ENCODE measurements at places on chromosomes 1 and 21.

GRCh38 chr1:50620680-50621329 is 197.6 kb upstream of the DMRTA2 start:
- DNase-seq = no peak

DNA sequence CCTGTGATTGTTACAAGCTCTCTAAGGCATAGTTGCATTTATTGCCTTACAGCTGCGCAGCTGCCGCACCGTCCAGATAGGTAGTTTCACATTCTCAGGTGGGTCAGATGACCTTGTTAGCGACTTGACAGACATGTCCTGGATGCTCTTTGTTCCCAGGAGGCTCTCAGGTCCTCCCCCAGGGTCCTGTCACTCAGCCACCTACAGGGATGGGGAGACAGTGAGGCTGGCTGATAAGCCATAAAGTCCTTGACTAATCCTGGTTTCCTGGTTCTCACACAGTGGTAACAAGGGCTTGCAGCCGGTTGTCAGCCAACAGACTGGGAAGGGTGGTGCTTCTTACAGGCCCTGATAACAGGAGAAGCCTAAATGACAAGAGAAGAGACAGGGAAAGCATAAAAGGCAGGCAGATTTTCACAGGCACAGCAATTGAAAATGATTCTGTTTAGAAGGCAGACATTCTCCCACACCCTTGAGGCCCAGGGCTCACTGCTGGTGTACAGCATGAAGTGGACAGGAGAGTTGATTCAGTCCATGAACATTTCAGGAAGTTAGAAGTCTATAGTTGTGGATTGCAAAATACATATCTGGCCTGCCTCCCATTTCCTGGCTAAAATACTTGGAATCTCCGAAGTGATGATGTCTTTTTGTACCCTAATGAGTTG is 2.9 kb downstream of the ARF1 start:
- no peak for DNase-seq

DNA sequence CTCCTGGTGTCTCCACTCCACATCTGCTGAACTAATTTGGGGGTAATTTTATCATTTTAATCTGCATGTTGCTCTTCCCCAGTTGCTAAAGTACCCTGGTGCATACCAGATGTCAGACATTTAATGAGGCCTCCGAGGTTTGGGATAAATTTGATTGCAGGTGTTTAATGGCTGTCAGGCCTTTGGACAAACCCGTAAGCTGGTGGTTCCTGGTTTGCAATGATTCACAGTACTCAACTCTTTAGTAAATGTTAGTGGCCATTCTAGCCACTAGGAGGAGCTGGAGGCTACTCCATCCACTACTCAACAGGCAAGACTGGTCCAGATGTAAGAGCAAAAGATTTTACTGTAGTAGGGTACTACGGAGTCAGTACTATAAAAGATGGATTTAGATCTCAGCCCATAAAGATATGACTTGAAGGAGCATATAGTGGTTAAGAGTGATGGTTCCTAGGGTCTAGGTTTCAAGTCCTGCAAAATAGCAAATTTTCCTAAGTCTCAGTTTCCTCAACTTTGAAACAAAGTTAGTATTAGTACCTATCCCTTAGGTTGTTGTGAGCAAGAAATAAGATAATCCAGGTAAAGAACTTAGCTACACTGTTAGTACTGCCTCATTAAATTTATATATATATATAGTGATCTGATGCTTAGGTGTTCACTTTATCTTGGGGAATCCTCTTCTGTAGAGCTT is 132.8 kb downstream of the SNX7 start:
- DNase-seq = peak; percentile 16

GRCh38 chr1:47684518-47684917 is 246.7 kb downstream of the FOXD2 start:
- no peak for DNase-seq

GRCh38 chr1:12359359-12360133 is 129.7 kb downstream of the VPS13D start:
- no peak for DNase-seq

GRCh38 chr1:15577691-15578090 is 7.2 kb downstream of the AGMAT start:
- DNase-seq = no peak

DNA sequence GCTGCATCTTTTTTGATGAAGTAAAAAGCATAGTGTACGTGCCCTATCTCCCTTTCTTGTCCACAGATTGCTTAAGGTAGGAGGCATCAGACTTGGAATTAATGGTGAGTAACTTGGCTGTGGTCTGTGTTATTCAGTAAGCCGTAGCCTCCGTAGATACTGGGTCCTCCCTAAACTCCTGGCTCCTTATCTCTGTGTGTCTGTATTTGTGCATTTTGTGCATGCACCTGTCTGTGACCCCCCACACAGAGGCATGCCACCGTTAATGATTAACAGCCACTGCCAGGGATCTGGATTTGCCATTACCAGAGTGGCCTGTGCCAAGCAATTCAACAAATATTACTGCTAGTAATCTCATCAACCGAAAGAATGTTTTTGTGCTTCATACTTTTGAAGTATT is 31.9 kb downstream of the MAP3K21 start:
- DNase-seq = no peak

DNA sequence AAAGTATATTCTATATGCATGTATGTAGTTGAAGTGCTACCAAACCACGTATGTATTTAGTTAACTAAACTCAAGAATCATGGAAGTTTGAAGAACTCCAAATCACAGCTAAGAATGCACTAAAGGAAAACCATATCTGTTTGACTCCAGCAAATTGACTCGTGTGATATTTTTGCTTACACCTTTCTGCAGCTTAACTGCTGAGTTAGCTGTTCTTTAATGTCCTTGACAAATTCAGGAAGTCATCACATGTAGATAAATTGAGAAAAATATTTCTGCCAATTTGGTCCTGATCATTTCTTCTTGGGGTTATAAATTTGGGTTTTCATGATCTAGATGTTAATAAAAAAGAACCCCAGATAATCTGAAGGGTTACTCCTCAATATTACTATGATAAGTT is 83.0 kb downstream of the NFIA start:
- DNase-seq = no peak

- DNase-seq = no peak
These were observed 182.5 kb upstream of the SGIP1 start for GRCh38 chr1:66351478-66351877.

DNA sequence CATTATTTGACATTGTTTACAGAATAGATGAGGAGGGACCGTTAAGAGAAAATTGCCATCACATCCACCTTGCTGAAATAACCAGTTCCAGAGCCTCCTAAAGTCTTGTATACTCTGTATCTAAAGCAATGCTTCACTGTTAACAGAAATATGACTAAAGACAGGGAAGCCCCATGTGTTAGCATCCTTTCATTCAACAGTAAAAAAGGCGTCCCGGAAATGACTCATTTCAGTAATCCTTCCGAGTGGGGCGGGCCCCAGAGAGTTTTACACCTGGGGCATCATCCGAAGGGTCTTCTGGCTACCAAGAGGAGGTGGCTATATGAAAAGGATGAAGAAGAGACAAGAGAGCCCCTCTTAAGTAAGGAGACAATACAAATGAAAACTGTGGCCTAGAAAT is 227.2 kb downstream of the SLC45A1 start:
- no peak for DNase-seq

- DNase-seq = no peak
These were observed 652.5 kb downstream of the KIF26B start for GRCh38 chr1:245807306-245807705.

GRCh38 chr1:165508291-165508690 is 35.5 kb upstream of the LRRC52 start:
- no peak for DNase-seq

GRCh38 chr21:14533499-14534428 is 12.4 kb downstream of the SAMSN1 start:
- no peak for DNase-seq

DNA sequence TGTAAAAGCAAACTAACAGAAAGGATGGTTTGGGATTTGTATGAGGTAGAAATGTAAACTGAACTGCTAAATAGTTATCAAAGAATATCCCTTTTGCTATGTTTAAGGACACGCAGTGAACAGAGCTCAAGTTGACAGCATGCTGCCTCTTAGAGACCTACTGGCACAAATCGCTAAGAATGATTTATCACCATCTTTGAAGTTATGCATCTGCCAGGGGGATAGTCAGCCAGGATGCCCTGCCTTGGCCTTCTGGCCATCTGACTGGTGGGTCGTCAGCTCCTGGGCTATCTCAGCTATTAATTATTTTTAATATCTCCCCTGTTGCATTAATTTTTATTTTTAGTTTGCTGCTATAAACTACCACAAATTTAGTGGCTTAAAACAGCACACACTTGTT is 334.8 kb upstream of the KAZN start:
- no peak for DNase-seq

- DNase-seq = no peak
These were observed 47.6 kb upstream of the GJA5 start for GRCh38 chr1:147808025-147808424.

GRCh38 chr1:172360985-172361384 is 59.5 kb upstream of the C1orf105 start:
- DNase-seq = no peak

GRCh38 chr21:26581818-26582217 is 8.7 kb upstream of the CYYR1 start:
- DNase-seq = no peak

GRCh38 chr1:172453607-172454006 is 9.7 kb upstream of the PIGC start:
- DNase-seq = no peak

- no peak for DNase-seq
These were observed 39.6 kb upstream of the LPGAT1 start for GRCh38 chr1:211870156-211870555.

DNA sequence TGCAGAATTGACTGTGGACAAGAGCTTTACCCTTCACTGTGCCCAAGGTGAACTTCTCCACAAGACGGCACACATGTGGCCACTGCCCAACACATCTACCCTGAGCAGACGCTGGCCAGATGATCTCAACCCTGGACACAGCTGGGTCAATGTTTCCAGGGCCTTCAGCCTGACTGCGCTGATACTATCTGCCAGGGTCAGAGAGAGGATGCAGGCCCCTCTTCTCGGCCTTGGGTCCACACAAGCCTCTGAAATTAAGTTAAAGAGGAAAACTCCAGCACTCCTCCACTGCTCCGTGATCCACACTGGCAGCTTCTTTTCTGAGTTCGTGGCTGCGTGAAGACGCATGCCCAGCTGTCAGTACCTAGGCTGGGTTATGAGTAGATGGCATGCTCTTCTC is 58.1 kb downstream of the GLIS1 start:
- DNase-seq = no peak

GRCh38 chr1:89351597-89352311 is 12.1 kb upstream of the GBP6 start:
- DNase-seq = no peak

DNA sequence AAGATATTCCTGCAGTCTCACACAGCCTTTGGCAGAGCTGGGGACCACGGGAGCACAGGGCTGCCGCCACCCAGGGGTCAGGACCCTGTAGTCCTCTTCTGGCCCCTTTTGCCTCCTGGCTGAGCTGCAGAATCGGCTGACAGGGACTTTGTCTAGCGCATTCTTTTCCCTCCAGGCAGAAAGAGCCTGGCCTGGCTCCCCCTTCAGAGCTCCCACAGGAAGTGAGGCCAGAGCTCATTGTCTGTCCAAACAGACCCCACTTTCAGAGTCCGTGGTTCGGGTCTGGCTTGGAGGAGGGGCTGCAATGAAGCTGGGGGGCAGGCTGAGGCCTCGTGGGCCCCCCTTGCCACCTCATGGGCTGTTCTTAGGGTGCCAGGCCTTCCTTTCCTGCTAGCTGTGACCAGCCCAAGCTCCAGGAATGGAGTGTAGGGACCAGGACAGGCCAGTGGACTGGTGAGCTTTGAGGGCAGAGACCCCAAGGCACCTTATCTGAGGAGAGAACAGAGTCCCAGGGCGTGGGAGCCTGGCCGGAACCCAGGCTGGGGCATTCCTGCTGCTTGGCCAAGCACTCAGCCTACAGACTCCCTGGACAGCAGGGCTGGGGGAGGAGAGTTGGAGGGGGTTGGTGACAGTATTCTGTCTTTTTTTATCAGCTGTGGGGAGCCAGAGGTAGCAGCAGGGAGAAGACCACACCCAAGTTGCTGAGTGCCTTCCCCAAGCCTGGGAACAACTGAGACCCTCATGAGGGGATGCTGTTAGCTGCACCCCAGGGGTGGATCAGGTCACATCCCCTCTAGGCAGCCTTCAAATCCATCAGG is 4.7 kb downstream of the CELSR2 start:
- DNase-seq = no peak

GRCh38 chr1:203276916-203277545 is 28.3 kb upstream of the BTG2 start:
- no peak for DNase-seq

GRCh38 chr1:185426848-185427247 is 109.8 kb upstream of the IVNS1ABP start:
- no peak for DNase-seq

GRCh38 chr1:198639671-198640143 is 867 bp downstream of the PTPRC start:
- no peak for DNase-seq

DNA sequence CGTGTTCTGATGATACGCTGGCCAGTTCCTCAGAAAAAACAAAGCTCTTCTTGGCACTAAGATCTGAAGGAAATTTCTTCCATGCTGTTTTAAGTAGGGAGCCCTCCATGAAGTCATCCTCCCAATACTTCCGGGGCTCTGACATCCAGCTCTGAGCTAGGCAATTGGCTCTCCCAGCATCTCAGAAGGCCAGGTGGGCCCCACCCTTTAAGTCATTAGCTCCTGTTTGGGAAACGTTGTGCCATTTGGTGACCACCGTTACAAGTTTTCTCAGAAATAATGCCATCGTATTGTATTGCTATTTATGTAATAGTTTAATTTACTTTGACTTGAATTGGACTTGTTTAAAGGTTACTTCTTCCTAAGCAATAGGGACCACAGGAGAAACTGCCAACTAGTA is 130.3 kb upstream of the EDN2 start:
- no peak for DNase-seq

DNA sequence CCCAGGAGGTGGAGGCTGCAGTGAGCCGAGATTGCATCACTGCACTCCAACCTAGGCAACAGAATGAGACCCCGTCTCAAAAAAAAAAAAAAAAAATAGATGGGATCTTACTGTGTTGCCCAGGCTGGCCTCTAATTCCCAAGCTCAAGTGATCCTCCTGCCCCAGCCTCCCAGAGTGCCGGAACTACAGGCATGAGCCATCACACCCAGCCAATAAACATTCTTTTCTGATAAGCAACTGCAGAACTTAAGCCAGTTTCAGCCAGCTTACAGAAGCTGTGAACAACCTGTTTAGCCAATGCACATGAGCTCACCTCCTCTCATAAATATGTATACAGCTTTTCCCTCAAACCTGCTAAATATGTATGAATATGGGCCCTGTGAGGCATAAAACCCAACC is 3.1 kb upstream of the MIIP start:
- no peak for DNase-seq

GRCh38 chr1:89622895-89623294 is 10.0 kb upstream of the LRRC8C start:
- DNase-seq = no peak

DNA sequence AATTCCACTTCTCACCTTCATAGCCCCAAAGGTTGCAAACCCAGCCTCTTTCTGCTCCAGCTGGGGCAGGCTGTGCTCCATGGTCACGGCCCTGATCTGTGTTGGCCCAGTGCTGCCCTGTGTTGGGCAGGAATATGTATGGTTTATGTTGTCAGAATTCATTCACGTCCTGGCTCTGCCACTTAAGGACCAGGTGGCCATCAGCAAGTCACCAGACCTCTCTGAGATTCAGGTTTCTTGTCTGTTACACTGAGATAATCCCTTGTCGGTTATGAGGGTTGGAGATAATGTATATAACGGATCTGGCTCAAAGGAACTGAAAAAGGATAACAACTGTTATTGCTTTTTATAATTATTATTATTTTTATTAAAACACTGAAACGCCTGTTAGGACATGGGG is 39.1 kb upstream of the SELENON start:
- DNase-seq = no peak

- no peak for DNase-seq
These were observed 19.2 kb downstream of the SLC9A1 start for GRCh38 chr1:27135541-27136235.

All from activated CD4-positive, alpha-beta T cell treated with anti-CD3 and anti-CD28 coated beads for 1 hour (primary cell).